ENCODE measurements at places on chromosomes 7 and 10.

GRCh38 chr10:77600640-77601039, 37.0 kb downstream of the KCNMA1 start:
- no peak for DNase-seq

DNA sequence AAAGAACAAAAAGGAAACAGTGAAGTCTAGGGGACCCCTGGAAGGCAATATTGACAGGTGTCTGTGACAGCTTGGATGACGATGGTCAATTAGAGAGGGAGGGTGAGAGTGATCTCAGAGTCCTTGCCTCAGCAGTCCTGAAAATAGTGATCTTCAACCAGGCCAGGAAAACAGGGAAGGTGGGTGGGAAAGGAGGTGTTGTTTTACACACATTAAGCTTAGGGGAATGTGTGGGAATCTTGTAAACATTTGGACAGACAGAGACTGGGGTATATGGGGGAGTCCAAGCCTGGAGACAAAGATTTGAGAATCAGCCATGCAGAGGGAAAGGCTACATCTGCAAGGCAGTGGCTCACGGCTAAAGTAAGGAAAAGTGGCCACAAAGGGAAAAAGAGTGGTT, 27.5 kb upstream of the CCNY start:
- DNase-seq, result no peak

DNA sequence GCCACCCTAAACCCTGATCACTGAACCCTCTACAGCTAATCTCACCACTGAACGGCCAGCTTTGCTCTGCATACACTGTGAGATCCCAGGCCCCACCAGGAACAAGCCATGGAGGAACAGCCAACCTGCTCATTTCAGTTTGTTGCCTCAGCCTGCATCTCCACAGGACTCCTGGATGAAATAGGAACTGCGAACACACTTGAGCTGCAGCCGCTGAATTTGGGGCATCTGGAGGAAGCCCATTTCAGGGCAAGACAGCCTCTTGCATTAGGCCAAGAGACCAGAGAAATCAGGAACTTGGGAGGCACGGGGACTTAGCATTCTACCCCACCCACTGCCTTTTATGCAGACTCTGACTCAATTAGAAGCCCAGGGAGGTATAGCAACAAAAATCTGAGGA, 14.5 kb upstream of the EGR2 start:
- no peak for DNase-seq

DNA sequence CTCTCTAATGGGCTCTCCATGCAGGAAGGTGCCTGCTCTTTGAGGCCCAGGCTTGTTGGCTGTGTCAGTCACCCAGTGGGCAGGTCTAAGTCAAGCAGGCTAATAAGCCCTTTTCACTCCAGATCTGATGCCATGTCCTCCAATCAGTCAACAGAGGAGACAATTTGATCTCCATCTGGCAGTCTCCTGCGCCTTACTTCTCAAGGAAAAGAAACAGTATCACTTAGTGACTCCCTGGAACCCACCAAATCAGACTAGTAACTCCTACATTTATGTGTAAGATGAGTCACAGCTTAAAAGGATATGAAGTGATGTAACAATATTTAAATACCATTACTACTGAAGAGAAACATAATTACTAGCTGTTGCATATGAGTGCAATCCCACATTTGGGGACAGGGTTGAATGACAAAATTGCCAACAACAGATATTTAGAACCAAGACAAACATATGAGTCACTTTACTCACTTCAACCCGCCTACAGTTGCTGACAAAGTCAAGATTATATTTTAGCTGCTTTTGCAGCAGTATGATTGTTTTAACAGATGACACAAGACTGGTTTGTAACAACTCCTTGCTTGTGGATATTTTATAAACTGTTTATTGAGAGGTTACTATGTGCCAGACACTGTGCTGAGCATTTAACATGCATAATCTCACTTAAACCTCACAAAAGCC, 72.1 kb downstream of the USP6NL start:
- DNase-seq, result no peak

DNA sequence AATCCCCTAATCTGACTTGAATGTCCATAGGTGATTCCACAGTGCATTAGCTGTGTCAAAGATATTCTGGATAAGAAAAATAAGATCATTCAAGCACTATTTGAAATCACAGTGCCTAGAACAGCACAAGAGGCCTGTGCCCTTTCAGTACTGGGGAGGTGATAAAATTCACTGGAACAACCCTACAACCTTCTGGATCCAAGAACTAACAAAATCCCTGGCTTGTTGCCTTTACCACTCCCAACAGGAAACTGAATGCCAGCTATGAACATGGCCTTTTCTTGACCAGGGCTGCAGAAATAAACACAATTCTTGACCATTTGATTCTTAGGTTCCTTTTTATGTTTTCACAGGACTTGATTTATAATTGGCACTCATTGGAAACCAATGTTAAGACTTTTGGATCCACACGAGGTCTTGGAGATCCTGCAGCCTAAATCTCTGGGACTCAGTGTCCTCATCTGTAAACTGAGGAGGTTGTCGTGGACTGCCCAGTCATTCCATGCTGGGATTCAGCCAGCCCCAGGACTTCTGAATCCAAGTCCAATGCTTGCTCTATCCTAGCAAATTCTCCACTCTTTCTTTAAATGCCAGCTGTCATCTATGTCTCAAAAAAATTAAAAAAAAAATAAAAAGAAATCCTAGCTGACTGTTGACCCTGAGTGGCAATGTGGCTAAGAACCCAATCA, 624.7 kb downstream of the KCNMA1 start:
- DNase-seq, result no peak

- DNase-seq, result no peak
These were observed 185.7 kb upstream of the GHITM start for GRCh38 chr10:83953589-83953988.

- no peak for DNase-seq
These were observed 311.9 kb downstream of the TCERG1L start for GRCh38 chr10:130999376-131000202.

- DNase-seq, result no peak
These were observed 190.8 kb upstream of the INHBA start for GRCh38 chr7:41893656-41894055.

DNA sequence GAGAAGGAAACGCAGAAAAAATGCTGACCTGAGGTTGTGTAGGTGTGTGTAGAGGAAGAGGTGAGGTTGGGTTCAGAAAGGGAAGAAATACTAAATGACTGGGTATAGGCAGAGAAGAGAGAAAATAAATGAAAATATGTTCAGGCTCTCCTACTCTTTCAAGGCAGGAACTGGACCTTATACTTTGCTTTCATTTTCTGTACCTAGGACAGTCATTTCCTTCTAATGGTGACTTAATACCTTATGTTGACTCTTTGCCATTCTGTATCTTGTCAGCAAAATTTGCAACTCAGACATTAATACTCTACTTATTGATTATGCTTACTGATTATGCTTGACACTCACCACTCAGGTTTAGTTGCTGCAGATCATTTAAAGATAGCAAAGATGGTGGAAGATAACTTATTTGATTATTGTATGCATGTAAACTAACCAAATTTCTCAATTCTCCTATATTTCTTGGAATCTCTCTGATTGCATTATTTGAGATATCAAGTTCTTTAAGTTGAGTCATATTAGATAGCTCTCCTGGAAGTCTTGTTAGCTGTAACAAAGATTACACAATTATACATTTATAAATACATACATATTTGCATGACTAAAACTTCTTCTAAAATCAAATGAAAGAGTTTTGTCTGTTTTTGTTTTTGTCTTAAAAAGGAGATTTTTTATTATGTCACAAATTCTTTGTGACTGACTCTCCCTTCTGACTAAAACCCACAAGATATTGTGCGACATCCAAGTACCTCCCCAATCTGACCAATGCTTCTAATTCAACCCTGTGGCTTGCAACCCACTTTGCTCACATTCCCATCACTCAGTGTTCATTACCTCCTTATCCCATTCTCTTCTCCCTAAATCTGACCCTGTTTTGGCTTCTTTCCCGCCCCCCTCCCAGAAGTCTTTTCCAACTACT, 20.0 kb downstream of the LRRD1 start:
- no peak for DNase-seq

- DNase-seq, result no peak
These were observed 54.1 kb downstream of the JAZF1 start for GRCh38 chr7:28126410-28127041.

DNA sequence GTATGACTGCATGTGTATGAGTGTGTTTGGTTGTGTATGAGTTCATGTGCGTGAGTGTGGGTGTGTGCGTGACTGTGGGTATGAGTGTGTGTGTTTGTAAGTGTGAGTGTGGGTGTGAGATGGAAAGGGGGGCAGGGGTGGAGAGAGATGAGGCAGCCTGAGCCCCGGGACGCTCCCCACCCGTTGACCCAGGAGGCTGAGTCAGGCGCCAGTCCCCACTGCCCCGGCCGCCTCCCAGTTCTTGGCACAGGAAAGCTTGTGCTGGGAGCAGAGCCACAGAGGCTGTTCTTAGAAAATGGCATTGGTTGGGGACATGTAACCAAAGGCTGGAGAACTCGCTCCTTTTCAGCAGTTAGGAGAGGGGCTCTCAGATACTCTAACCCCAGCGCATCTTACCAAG, 27.8 kb upstream of the NUB1 start:
- DNase-seq, result no peak

DNA sequence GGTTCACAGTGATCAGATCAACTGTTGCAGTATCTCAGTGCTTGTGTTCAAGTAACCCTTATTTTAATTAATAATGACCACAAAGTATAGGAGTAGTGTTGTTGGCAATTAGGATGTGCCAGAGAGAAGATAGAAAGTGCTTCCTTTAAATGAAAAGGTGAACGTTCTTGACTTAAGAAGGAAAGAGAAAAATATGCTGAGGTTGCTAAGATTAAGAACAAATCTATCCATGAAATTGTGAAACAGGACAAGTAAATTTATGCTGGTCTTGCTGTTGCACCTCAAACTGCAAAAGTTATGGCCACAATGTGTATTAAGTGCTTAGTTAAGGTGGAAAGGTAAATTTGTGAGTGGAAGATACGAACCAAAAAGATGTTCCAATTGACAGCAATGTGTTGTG, 139.5 kb downstream of the SDK1 start:
- DNase-seq, result no peak

GRCh38 chr10:108601851-108602250, 1321.5 kb downstream of the XPNPEP1 start:
- no peak for DNase-seq

Measured in NCI-H1105 (cell line).